ENCODE measurements at places on chromosomes 1 and 21.

DNA sequence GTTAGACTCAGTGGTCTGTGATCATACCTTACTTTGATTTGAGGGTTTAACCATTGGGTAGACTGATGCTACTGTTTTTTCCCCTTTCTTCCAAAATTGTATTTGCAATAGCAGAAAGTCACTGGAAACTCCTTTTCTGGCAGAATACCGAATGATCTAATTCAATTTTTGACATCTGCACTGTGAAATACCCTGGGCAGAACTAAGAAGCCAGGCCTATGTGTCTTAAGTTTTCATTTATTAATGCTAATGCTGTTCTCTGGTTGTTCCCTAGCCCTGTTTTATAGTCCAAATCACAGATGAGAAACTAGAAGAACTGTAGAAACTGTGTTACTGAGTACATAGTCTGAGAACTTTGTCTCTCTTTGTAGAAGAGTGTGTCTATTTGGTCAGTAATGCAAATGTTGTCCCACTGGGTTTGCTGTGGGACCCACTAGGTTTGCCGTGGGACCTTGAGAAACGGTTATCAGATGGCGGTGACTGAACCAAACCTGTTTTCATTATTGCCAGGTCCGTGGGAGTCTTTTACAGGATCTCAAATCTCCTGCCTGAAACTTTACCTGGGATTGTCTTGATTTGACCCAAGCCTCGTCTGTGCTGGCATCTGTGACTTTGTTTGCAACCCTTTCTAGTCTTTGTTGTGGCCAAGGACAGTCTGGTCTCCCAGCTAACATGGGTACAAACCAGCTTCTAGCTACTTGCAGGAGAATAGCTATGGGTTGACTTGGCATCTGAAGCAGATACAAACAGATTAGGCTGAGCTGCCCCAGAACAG lies 41.4 kb downstream of the PEX14 start:
- no peak for DNase-seq

DNA sequence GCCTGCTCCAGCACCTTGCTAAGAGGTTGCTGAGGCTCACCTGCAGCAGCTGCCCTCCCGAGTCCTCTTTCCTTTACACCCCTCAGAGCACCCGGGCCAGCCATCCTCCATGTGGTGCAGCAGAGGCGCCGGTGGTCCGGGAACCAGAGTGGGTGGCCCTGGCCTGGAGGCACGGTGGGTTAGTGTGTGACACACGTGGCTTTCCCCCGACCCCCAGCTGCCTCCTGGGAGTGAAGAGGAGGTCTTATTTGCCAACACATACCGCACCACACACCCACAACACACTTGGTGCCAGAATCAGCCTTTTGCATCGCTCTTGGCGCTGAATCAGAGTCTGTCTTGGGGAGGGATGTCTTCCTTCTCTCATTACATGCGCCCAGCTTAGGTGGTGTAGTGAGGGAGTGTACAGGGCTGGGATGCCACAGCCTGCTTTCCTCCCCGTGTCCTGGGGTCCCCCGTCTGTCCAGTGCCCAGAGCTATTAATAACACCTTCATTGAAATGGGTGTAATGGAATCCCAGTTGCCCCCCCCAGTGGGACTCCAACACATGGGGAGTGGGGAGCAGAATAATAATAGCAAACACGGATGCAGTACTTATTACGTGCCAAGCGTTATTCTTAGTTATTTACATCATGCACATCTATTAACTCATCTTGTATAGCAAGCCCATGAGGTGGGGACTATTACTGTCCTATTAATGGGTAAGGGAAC lies 38.2 kb downstream of the MAPKAPK2 start:
- DNase-seq, result no peak

DNA sequence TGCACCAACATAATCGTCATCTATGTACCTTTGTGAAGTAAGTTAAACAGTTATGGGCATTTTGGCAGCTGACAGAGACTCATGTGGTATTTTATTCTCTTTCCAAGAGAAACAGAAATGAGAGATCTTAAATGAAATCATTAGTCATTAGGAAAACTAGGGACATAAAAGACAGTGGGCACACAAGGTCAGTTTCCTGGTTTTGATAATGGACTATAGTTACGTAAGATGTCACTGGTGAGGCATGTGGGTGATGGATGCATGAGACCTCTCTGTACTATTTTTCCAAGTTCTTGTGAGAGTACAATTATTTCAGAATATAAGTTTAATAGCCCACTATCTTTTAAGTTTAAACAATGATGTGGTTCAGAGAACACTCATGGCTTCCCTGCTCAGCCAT lies 216.9 kb downstream of the APP start:
- no peak for DNase-seq

DNA sequence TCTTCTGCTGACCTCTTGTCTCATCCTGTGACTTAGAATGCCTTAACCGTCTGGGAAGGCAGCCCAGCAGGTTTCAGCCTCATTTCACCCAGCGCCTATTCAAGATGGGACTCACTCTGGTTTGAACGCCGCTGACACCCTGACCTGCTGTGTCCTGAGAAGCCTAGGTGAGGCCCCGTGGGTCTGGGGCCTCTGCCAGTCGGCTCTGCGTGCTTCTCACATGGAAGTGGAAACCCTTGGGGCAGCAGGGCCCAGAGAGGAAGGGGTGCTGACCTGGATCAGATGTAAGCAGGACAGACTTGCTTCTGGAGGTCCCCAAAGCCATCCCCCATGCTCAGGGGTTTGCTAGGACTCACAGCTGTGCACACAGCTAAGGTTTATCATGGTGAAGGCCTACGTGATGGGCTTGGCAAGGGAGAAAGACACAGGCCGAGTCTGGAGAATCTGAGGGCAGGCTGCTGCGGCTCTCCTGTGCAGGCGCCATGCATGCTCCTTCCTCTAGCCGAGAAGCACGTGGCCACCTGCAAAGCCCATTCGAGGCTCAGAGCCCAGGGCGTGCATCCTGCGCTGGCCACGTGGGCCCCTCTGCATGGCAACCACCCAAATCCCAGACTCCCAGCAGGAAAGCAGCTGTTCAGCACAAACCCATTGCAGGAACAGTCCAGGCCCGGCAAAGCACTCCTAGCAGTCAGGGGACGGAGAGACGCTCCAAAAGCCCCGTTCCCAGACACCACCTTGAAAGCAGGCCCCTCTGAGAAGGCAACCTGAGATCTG lies 3.8 kb downstream of the TRPM2 start:
- no peak for DNase-seq

- no peak for DNase-seq
Measured at GRCh38 chr1:225253784-225254183, 174.1 kb downstream of the LBR start.

GRCh38 chr1:219099307-219099706 lies 74.4 kb upstream of the LYPLAL1 start:
- no peak for DNase-seq

DNA sequence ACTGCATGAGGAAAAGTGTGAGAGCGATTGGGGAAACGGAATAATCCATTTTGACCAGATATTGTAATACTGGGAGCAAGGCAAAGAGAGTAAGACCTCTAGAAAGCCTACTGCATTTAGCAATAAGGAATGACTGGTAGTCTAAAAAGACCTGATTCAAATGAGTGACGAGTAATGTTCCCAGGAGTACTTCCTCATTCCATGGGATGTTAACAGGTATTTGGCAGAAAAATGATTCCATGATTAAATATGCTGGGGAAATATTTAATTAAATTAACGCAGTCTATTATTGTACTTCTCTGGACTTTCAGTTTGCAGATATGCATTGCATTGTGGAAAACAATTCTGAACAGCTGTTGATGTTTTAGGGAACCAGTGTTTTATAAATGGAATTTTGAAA lies 105.5 kb downstream of the RPE65 start:
- DNase-seq, result no peak

- DNase-seq, result no peak
Measured at GRCh38 chr1:7219031-7219430, 433.8 kb downstream of the CAMTA1 start.

DNA sequence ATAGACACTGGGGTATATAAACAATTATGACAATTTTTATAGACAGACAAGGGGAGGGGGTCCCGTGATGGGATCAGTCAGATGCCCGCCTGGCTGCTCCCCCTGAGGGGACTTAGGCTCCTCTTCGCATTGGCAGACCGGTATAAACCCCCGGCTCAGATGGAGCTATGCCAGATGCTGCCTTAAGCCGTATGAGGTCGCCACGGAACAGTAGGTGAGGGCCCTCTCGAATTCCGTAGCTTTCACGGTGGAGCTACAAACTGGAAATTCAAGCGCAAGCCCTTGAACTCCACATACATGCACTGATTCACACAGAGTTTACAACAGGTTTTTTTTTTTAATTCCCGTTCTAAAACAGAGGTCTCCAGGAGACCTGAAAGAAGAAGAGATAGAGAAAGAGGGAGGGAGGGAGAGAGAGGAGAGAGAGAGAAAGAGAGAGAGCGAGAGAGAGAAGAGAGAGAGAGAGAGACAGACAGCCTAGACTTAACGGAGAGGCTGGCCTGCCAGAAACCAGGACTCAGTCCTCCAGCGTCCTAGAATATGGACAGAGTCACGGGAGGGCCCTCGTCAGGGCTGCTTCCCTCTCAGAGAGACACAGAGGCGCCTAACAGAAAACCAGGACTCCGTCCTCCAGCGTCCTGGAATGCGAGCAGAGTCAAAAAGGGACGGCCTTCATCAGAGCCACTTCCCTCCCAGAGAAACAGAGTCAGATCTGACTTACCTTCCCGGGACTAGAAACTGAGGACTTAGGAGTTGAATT lies 24.4 kb upstream of the TMEM54 start:
- no peak for DNase-seq

DNA sequence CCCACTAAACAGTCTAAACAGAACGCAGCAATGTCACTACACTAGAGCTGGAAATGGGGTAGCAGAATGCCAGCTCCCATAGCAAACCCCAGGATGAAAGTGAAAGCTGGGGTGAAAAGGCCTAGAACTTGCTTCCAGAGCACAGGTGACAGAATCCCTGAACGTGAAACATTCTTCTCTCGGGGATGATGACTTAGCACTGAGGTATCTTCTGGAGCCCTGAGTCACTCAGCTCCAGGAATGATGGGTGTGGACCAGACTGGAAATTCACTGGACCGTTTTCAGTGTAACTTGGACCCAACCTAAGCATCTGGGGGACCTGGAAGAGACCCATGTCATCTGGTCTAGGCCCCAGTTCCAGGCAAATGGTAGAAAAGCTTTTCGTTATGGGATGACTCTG lies 108.9 kb downstream of the CDC7 start:
- DNase-seq, result no peak

DNA sequence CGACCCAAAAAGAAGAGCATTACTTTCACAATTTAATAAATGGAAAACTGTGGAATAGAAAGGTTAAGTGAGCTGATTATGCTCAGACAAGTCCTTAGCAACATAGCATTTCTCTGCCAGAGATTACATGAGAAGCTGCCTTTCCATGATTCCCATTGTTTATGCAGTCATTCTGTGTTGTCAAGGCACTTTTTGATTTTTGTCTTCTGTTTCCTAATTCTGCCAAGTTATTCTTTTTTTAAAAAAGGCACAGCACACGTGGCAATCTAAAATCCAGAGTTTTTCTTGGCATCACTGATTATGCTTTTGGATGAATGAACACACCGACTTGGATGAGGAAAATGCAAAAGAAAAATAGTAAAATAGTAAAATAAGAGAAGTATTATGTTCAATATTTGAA lies 185.0 kb downstream of the RGS7 start:
- DNase-seq, result no peak

DNA sequence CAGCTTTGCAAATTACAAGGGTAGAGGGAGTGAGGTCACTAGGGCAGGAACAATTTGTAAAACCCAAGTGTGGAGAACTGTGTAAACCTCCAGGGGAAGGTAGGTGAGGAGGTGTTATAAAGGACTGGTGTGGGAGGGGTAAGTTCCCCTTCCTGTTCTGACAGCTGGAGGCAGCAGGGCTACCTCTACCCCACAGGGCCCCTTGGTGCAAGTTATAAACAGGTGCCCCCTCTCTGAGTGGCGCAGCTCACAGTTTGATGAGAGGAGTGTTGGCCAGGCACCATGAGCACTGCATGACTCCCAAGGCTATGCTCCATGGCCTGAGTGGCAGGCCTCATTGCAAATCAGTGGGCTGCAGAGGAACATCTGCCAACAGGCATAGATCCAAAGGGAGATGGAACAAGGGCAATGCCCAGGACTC lies 41.0 kb downstream of the MFSD2A start:
- no peak for DNase-seq

GRCh38 chr1:207644166-207644851 lies 624 bp upstream of the CR1L start:
- DNase-seq, result no peak

- DNase-seq, result no peak
Measured at GRCh38 chr1:235045034-235045690, 83.5 kb downstream of the TOMM20 start.

- no peak for DNase-seq
Measured at GRCh38 chr1:180598333-180598974, 33.4 kb upstream of the XPR1 start.

DNA sequence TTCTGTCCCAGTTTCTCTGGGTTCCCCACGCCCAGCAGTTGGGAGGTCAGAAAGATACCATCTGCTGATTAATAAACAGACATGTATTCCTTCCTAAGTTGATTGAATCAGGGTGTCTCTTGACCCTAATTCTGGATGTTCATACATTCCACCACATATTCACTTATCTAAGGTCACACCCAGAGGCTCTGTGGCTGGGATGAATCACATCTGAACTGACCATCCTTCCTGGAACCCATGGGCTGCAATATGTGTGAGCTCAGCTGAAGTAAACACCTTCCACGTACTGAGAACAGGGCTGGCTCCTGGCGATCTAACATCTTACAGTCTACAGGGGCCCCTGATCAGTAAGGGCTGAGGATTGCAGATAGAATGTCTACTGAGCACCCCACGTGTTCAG lies 20.5 kb upstream of the TRABD2B start:
- no peak for DNase-seq

GRCh38 chr1:243264717-243265116 lies 8.9 kb downstream of the SDCCAG8 start:
- DNase-seq, result no peak

DNA sequence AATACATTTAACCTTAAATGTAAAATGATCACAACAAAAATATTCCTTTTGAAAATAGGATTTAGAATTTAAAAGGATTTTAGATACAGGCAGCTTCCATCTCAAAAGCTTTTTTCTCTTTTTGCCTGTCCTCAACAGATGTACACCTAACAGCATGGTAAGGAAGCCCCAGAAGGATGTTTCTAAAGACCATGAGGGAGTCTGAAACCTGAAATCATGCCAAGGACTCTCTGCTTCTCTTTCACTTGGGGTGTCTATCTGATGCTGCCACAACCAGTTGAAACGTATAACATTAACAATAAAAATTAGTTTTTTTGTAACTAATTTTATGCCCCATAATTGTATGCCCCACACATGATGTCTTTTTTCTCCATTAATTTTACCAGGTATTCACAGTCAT lies 5.4 kb upstream of the ZNF281 start:
- no peak for DNase-seq

DNA sequence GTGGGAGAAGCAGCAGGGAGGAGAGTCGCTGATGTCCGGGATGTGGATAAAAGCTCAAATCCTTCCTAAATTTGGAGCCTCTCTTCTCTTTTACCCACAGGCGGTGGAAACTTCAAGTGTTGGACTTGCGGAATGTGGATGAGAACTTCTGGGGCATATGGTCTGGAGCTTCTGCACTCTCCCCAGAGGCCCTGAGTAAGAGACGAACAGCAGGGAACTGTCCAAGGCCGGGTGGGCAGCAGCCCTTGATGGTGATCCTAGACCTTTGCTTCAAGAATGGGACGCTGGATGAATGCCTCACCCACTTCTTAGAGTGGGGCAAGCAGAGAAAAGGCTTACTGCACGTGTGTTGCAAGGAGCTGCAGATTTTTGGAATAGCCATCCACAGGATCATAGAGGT lies 1.9 kb downstream of the PRAMEF12 start:
- DNase-seq, result no peak

- no peak for DNase-seq
Measured at GRCh38 chr1:110538921-110539320, 19.9 kb upstream of the KCNA10 start.
